ENCODE measurements at places on chromosomes 5 and 9.

GRCh38 chr9:6777213-6777902 is 19.6 kb downstream of the KDM4C start:
- DNase-seq, result no peak

- DNase-seq, result no peak
Measured at GRCh38 chr5:172407241-172407691, 47.1 kb downstream of the SH3PXD2B start.

GRCh38 chr5:64680289-64680688 is 10.0 kb upstream of the SHISAL2B start:
- DNase-seq, result no peak

DNA sequence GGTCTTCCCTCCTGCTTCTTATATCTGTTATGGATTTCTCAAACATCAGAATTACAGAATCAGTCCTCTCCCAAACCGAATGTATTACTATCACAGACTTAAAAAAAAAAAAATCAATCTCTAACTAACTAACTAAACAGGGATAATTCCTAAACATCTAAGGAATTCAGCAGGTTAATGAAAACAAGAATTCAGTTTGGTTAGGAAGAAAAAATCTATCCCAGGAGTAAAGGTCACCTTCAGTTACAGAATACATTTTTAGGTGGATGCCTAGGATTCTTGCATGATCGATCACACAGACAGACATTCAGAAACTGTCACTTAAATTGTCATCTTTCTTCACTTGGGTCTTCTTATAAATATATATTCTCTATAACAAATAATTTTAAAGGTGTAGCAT is 11.5 kb downstream of the PTAR1 start:
- DNase-seq, result no peak

DNA sequence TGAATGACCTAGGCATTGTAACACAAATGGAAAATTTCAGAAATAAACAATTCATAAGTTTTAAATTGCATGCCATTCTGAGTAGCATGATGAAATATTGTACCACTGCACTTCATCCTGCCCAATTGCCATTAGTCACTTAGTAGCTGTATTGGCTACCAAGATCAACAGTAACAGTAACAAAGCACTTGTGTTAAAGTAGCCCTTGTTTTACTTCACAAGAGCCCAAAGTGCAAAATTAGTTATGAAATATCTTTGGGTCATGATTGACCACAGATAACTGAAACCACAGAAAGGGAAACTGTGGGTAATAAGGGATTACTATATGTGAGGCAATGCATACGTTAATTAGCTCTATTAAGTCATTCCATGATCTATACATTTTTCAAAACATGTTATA is 33.3 kb upstream of the RORB start:
- no peak for DNase-seq

GRCh38 chr5:168186289-168187074 is 105.0 kb upstream of the WWC1 start:
- DNase-seq, result no peak

GRCh38 chr5:74586856-74587255 is 53.7 kb downstream of the ENC1 start:
- DNase-seq, result no peak

DNA sequence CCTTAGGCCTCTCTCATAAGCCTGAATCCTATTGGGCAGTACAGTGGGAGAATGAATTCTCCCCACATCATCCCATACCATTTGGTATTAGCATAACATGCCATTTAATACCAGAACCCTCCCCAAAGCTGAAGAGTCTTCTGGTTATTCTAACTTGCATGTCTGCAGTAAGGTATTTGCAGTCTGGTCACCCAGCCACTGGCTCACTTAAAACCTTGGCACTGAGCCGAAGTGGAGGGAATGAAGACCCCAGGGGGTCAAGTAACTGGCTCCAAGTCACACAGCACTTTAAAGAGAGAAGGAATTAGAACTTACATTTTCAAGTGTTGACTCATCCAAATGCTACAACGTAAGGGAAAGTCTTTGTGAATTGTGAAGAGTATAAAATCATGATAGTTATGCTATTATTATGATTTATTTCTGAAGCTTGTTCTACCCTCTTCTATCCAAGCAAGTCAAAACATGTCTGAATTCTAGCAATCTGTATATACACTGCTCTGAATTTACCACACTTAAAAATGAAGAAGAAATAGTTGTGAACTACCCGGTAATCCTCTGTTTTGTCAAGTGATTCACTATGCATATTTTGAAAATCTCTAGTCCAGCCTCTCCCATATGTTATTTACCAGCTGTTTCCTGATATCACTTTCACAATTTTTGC is 28.5 kb downstream of the GLRA1 start:
- DNase-seq, result no peak

DNA sequence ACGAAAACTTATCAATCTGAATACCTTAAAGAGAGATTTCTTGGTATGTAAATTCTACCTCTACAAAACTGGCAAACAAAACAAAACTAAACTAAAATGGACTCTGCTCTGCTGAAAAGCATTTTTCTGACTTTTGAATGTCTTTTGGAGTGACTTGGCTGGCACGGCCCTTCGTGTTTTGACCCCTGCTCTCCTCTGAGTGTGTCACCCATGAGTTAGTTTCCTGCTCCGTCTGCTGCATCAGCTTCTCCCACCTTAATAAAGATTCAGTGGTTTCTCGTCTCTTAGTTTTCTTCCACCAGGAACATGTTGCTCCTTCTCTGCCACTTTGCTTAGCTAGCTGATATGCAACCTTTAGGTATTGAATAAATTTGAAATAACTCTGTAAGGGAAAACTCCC is 1084.0 kb upstream of the CDH18 start:
- no peak for DNase-seq

All from activated CD8-positive, alpha-beta memory T cell treated with anti-CD3 and anti-CD28 coated beads for 1 hour (primary cell).